ENCODE measurements at places on chromosomes 1 and 21.
A peak's percentile ranks its signal among the peaks of the same experiment; 100 is the strongest.

GRCh38 chr1:29500651-29501050, 264.3 kb downstream of the PTPRU start:
- DNase-seq: no peak

- no peak for DNase-seq
Observed at GRCh38 chr21:44849616-44850130, 23.8 kb downstream of the PTTG1IP start.

GRCh38 chr1:8109216-8109615, 83.1 kb upstream of the ERRFI1 start:
- DNase-seq: no peak

DNA sequence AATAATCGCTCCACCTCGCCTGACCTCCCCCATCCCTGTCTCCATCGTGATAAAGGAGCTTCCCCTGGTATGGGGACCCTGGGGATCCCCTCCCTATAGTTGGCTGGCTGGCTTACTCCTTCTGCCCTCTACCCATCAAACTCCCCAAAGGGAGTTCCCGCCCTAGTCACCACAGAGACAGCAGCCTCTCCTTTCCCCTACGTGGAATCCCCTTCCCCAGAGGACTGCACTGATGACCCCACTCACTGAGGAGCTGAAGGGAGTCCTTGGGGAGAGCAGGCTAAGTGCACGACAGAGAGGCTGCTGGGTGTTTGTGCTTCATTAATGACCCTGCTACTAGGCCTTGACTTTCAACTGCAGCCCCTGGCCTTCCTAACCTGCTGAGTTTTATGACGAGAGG, 1.9 kb downstream of the CADM3 start:
- DNase-seq: no peak

DNA sequence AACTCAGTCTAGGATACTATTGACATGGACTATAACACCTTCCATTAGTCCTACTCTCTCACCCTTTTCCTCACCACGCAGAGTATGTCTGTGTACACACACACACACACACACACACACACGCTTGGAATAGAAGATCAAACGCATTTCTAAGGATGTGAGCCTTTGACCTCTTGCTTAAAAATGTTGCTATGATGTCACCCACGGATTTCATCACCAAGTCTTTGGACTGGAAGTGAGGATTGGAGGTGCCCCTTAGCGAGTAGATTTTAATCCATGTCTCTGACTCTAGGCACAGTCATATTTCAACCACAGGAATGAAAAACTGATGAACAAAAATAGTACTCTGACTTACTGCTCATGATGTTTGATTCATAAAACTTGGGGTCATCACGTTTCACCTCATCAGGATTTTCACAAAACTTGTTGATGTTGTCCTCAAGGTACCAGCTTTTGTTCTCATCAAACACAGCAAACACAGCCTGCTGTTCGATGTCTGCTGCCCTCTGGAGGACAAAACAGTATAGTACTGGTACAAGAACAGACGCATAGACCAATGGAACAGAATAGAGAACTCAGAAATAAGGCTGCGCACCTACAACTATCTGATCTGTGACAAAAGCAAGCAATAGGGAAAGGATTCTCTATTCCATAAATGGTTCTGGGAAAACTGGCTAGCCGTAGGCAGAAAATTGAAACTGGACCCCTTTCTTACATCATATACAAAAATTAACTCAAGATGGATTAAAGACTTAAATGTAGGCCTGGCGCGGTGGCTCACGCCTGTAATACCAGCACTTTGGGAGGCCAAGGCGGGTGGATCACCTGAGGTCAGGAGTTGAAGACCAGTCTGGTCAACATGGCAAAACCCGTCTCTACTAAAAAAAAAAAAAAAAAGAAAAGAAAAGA, 39.9 kb downstream of the F5 start:
- peak; percentile 74 for DNase-seq

GRCh38 chr1:62891956-62892562, 108.1 kb downstream of the ATG4C start:
- no peak for DNase-seq

DNA sequence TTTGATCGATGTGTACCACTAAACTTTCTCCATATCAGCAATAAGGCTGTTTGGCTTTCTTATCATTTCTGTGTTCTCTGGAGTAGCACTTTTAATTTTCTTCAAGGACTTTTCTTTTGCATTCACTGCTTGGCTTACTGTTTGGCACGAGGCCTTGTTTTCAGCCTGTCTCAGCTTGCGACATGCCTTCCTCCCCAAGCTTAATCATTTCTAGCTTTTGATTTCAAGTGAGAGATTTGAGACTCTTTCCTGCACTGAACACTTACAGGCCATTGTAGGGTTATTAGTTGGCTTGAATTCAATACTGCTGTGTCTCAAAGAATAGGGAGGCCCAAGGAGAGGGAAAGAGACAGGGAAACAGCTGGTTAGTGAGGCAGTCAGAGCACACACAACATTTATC, 120.6 kb upstream of the KCND3 start:
- DNase-seq: no peak

- DNase-seq: no peak
Observed at GRCh38 chr1:155250246-155250632, 5.0 kb downstream of the ENTREP3 start.

- DNase-seq: no peak
Observed at GRCh38 chr1:220701974-220702373, 11.8 kb downstream of the C1orf115 start.

- DNase-seq: no peak
Observed at GRCh38 chr1:16260814-16261213, 23.8 kb upstream of the CPLANE2 start.

DNA sequence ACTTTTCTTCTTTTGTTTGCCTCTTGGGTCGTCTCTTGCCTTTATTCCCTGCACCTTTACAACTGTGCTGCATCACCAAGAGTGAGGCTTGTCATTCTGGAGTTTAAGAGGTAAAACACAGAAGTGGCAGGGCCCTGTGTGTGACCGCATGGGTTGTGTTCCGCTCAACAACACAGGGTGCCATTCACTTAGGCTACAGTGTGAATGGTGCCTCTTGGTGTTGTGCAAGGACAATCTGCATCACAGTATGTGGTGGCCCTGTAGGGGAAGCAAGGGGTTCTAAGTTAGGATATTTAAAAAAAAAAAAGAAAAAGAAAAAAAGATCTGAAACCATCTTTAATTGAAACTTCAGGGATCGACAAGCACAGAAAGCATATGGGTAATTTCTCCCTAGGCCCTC, 38.2 kb downstream of the BRINP2 start:
- no peak for DNase-seq

GRCh38 chr1:215476541-215476940, 90.6 kb upstream of the KCTD3 start:
- DNase-seq: no peak

DNA sequence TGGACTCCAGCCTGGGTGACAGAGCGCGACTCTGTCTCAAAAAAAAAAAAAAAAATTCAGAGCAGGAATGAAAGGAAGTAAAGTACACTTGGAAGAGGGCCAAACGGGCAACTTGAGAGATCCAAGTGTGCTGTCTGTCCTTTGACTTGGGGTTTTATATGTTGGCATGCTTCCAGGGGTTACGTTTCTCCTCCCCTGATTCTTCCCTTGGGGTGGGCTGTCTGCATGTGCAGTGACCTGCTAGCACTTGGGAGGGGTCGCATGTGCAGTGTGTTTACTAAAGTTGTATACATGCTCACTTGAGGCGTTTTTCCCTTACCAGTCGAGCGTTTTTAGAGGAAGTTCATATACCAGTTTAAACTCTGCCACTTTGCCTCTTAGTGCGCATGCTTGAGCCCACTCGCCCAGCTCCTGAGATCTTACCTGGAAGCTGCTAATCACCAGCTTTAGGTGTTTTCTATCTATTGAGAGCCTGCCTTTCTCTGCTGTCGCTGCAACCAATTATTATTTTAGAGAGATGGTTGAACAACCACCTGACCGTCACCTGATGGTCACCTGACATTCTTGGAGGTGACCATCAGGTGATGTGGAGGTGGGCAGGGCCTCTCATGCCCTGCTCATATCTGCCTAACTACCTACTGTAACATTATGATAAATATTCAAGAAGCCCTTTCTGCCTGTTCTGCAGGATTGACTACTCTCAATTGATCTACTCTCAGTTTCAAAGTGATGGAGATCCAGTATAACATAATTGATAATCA, 140.1 kb downstream of the MACF1 start:
- DNase-seq: no peak

GRCh38 chr1:17563494-17564281, 24.2 kb downstream of the ARHGEF10L start:
- no peak for DNase-seq

GRCh38 chr21:35987475-35987874, 72.9 kb downstream of the SETD4 start:
- no peak for DNase-seq

- DNase-seq: no peak
Observed at GRCh38 chr1:29767769-29768425, 531.6 kb downstream of the PTPRU start.

- no peak for DNase-seq
Observed at GRCh38 chr1:223429313-223429731, 36.1 kb downstream of the CCDC185 start.

GRCh38 chr1:204867666-204868339, 2.9 kb upstream of the NFASC start:
- no peak for DNase-seq

- no peak for DNase-seq
Observed at GRCh38 chr1:25485536-25486411, 55.1 kb downstream of the MACO1 start.

DNA sequence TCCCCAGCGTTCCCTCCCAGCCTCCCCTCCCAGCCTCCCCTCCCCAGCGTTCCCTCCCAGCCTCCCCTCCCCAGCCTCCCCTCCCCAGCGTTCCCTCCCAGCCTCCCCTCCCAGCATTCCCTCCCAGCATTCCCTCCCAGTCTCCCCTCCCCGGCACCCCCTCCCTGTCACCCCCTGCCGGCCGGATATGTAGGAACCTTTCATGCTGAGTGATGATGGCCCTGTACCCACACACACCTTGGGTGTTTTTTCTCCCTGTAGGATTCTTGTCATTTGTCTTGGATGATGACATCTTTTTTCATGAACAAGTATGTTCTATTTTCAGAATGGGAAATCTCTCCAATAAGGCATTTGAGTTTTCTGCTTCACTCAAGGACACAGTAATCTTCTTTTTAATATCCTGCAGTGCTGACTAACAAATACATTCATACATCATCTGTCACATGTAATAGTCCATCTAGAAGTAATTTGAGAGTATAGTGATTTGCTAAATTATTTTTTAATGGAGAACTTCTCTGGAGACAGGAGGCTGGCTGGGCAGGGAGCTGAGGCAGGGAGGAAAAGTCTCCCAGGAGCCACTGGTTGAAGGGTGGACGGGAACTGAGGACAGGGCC, 19.5 kb downstream of the FTCD start:
- DNase-seq: no peak

- no peak for DNase-seq
Observed at GRCh38 chr1:179090522-179090921, 8.7 kb downstream of the TOR3A start.

GRCh38 chr21:17428484-17428869, 84.4 kb upstream of the CXADR start:
- no peak for DNase-seq

DNA sequence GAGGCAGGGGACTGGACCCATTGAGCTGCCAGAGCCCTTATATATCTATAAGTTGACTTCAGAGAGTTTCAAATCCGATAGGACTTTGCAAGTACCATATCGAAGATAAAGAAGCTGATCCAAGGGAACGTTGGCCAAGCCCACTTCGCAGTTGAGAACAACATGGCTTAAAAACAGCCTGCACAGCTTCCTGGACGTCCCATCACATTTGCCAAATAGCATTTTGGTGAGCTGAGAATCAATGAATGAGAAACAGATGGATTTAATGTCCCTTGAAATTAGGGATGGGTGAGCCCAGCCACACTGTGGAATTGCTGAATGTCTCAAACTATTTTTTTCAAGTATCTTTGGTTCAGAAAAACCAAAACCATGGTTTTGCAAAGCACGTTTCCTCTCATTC, 64.8 kb downstream of the KCNJ15 start:
- DNase-seq: no peak

GRCh38 chr1:226915672-226915995, 24.5 kb upstream of the COQ8A start:
- no peak for DNase-seq

- DNase-seq: peak; percentile 79
Observed at GRCh38 chr21:35002879-35003722, 46.0 kb downstream of the RUNX1 start.

GRCh38 chr1:186609183-186609582, 71.0 kb downstream of the PTGS2 start:
- no peak for DNase-seq

- no peak for DNase-seq
Observed at GRCh38 chr1:89610457-89611011, 22.4 kb upstream of the LRRC8C start.

GRCh38 chr1:230074270-230074669, 7.2 kb downstream of the GALNT2 start:
- DNase-seq: no peak

GRCh38 chr1:230127105-230128054, 60.3 kb downstream of the GALNT2 start:
- DNase-seq: no peak

- DNase-seq: no peak
Observed at GRCh38 chr21:15650735-15651134, 79.0 kb upstream of the USP25 start.

GRCh38 chr21:43936247-43936967, 71.4 kb downstream of the AGPAT3 start:
- DNase-seq: no peak

DNA sequence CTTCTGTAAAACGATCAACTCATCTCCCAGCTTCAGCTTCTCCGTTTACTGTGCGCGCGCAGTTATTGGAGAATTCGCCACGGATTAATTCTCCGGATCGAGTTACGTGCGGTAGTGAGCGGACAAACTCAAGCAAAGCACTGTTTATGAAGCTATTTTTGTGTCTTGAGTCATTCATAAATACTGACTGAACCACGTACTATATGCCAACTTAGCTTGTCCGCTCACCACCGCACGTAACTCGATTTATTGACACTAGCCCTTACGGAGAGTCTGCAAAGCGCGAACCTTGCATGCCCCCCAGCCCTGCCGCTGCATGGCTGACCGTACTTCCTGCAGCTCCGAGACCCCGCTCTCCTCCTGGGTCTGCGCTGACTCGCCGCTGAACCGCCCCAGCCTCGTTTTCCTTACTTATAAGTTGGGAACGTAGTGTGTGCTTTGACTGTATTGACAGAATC, 773 bp downstream of the CHD1L start:
- no peak for DNase-seq

DNA sequence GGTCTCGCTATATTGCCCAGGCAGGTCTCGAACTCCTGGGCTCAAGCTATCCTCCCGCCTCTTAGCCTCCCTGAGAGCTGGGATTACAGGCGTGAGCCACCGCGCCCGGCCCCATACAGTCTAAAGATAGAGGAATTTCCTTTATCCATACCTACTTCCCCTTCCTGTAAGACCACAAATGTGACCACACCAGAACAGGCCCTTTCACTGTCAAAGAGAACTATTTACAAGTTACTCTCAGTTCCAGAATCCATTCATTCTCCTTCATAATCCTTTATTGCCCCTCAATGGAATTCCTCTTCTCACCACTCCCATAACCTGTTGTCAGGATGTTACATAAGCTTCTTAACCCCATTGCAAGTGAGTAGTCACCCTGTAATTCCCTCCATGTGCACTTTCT, 26.3 kb upstream of the SLC5A9 start:
- DNase-seq: no peak

All from hindlimb muscle (tissue), 1 donor.